NCI-H2081 treated with DMSO at 0.1 percent for 48 hours (cell line): ENCODE measurements at places on chromosomes 13 and 19.

- DNase-seq: no peak
Observed at GRCh38 chr13:106103779-106104178, 431.7 kb downstream of the EFNB2 start.

- DNase-seq: no peak
Observed at GRCh38 chr13:44756276-44756810, 180.2 kb upstream of the TSC22D1 start.

GRCh38 chr19:47614021-47614295 is 5.0 kb downstream of the BICRA start:
- DNase-seq: no peak

DNA sequence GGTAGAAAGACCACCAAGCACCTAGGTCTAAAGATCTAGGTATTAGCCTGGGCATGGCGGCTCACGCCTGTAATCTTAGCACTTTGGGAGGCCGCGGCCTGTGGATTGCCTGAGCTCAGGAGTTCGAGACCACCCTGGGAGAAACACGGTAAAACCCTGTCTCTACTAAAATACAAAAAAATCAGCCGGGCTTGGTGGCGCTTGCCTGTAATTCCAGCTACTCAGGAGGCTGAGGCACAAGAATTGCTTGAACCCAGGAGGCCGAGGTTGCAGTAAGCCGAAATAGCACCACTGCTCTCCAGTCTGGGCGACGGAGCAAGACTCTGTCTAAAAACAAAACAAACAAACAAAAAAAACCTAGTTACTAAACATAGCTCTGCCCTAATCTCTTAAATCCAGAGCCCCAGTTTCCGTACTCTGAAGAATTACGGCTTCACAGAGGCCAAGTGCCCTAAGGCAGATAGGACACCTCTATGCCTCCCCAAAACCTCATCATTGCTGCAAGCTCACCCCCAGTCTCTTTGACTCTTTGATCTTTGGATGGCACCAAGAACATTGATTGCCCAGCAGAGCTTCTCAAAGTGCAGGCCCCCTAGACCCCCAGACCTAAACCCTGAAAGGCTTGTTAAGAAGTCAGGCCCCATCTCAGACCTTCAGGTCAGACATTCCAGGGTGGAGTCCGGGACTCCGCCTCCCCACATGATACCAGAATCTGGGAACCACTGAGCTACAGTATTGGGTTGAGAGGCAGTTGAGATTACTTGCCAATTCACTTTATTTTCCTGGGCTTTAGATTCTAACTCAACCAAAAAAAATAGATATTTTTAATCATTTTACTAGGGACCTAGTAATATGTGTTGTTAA is 2.8 kb downstream of the COL4A2 start:
- DNase-seq: no peak

DNA sequence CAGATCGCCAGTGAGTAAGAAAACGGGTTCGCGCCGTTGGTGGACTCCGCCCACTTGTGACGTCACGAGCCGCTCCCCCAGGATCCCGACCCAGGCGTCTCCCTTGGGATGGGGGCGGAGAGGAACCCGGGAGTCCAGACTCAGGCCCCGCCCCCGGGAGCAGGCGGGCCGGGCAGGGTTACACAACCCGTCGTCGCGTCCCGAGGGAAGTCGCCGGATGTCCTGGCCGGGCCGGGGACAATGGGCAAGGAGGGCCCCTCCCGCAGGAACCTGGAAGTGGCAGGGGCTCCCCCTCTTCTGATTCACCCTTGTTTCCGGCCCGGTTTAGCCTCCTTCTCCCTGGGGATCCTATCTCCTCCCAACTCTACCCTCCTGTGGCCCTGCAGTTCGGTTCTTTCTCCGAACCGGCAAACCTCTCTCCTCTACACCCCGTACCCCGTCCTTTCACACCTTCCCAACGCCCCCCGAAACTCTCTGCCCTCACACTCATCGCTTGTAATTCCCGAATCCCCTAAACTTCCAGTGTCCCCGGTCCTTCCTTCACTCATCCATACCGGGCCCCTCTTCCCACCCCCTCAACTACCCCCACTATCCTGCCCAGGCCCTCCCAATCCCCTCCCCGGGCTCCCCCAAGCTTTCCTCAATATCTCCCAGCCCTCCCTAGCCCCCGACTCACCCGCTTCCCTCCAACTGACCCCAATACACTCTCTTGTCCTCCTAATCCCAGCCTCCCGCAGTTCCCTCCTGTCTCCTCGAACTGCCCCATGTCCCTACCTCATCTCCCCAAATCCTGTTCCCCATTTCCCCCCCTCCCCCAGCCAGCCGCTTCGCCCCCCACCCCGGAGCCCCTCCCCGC is 20.0 kb upstream of the ERCC1 start:
- no peak for DNase-seq

DNA sequence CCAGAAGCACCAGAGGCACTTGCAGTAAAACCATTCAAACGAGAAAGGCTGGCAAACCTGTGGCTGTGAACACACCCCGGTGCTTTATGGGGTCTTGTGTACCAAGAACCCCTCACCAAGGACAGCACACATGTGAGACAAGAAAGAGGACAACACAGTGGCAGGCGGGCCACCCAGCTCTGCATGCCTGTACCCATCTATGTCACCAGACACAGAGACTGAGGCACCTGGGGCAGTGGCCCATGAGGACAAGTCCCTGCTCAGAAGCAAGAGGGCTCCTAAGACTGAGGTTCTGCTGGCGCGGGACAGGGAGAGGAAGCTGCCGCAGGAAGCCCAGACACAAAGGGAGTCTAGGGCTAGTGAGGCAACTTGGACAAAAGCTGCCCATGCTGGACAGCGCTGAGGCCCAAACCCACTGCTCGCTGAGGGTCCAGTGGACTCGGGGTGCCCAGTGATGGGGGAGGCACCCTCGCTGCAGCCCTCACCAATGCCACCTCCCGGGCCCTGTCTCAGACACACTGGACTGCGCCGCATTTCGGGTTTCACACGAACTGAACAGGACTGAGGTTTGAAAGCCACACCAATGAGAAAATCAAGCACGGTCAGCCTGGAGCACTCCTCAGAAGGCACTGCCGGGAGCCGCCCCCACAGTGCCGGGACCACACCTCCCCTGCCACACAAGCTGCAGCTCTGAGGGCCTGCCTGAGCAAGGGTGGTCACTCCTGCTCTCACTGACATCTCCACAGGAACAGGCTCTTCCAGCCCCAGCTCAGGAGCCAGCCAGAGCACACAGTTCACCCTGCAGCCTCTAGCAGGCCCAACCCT is 232.7 kb downstream of the TUBA3C start:
- no peak for DNase-seq

GRCh38 chr13:53281677-53282076 is 253.1 kb downstream of the OLFM4 start:
- DNase-seq: no peak

DNA sequence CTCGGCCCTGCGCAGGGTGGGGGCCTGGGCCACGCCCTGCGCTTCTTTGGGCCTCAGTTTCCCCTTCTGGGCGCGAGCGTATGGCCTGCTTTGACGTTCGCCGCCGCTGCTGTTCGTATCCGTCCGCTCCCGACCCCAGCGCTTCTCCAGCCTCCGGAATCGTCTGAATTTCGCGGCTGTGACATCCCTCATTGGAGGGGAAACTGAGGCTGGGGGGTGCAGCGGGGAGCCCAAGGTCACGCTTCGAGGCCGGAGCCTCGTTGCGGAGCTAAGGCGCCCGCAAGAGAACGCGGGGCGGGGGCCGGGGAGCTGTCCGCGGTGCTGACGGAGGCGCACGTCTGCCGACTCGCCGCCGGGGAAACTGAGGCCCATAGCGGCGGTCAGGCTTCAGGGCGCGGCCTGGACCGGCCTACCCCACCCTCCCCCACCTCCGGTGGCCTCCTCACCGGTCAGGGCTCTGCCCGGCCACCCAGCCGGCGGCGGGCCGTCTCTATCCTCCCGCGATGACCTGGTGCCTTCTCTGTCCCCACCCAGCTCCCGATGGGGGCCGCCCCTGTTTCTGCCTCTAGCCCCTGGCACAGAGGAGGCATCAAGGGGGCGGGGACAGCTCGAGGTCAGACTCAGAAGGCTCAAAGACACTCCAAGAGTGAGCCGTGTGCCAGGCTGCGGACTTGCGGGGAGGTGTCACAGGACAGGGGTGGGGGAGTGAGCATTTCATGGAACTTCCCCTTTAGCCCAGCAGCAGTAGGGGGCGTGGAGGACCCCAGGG is 3.0 kb upstream of the APC2 start:
- no peak for DNase-seq

- DNase-seq: no peak
Observed at GRCh38 chr19:6599866-6600454, 9.0 kb upstream of the CD70 start.

DNA sequence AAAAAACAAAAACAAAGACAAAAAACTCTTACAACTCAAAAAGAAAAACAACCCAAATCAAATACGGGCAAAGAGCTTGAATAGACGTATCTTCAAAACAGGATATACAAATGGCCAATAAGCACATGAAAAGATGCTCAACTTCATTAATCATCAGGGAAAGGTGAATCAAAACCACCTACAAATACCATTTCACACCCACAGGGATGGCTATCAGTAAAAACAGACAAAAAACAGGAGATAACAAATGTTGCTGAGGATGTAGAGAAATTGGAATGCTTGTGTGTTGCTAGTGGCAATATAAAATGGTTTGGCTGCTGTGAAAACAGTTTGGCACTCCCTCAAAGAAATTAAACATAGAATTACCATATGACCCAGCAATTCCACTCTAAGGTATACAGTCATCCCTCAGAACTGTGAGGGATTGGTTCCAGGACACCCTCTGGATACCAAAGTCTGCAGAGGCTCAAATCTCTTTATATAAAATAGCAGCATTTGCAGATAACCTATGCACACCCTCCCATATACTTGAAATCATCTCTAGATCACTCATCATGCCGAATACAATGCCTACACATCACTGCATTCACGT is 29.7 kb downstream of the MLLT1 start:
- no peak for DNase-seq

DNA sequence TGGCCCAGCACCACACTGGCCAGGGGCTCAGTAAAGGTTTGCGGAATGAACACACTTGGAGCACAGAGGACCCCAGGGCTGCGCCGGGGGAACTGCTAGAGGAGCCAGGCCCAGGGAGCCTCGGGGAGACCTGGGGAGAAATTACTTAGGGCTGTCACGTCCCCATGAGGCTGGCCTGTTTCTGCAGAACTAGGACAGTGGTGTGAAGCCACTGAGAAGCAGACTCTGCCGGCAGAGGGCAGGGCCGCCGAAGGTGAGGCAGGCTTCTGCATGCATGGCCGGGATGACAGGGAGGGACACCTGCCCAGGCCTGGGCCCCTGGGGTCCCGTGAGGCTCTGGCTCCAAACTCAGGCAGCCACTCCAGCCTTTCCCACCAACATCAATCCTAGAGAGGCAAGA is 26.4 kb downstream of the ELAVL1 start:
- DNase-seq: no peak

- no peak for DNase-seq
Observed at GRCh38 chr19:16359964-16360363, 35.3 kb downstream of the KLF2 start.

DNA sequence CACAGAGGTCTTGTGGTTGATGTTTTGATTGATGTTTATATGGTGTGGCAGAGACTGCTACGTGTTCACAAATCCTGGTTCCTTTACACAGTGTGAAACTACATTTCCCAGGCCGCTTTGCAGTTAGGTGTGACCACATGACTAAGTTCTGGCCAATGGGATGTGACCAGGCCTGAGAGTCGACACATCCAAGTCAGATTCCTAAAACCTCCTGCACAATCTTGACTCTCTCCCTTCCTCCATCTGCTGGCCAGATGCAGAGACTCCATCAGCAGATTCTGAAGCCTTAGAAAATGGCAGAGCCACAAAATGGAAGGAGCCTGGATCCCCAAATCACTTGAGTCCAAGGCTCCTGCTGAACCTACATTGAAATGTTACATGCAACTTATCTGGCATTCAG is 12.6 kb downstream of the CD37 start:
- DNase-seq: no peak

- DNase-seq: no peak
Observed at GRCh38 chr19:10279737-10280442, 6.9 kb upstream of the ICAM4 start.

DNA sequence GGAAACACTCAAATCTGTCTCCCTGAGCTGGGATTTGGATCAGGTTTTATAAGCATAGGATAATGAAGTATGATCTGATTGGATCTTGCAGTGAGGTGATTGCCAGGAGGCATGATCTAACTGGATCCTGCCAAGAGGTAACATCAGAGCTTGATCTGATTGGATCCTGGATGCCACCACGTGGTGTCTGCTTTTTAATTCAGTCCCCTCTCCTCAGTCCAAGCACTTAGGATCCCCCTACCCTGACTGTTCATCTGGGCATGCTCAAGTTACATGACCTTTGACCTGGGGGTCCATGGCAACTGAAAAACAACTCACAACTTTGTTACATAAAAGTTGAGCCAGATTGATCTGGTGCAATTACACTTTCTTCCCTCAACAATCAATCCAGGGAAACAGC is 47.5 kb upstream of the LSM14A start:
- no peak for DNase-seq

DNA sequence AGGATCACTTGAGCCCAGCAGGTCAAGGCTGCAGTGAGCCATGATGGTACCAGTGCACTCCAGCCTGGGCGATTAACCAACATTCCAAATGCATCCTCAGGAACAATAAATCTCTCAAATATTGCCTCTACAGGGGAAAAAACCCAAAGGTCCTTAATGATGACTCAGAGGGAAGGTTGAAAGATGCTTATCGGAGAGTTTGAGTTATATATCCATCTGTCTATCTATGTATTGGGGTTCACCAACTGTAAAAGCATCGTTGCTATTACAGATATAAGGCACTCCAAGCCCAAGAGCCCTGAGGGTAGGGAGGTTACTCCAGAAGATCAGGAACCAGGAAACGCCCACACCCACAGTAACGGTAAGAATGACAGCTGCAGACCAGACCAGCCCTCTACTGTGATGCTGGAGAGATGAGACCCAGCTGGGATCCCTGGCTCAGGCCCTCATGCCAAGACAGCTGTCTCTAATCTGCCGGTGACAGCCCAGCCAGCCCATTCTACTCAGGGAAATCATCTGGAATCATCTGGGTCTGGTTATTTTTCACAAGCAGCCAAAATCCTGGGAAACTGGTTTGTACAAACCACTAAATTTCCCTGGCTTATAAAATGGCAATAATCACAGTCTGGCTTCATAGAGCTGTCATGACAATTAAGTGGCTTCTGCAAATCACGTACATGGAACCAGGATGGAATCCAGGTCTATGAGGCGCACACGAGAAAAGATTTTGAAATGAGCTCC is 23.8 kb downstream of the TEX101 start:
- DNase-seq: no peak

GRCh38 chr19:28898249-28898648 is 314.7 kb downstream of the UQCRFS1 start:
- DNase-seq: no peak

GRCh38 chr19:30312582-30313352 is 59.4 kb upstream of the ZNF536 start:
- DNase-seq: no peak

GRCh38 chr13:99974939-99975561 is 3.5 kb upstream of the ZIC5 start:
- DNase-seq: no peak

- DNase-seq: no peak
Observed at GRCh38 chr13:72284791-72285190, 417.8 kb upstream of the DACH1 start.

DNA sequence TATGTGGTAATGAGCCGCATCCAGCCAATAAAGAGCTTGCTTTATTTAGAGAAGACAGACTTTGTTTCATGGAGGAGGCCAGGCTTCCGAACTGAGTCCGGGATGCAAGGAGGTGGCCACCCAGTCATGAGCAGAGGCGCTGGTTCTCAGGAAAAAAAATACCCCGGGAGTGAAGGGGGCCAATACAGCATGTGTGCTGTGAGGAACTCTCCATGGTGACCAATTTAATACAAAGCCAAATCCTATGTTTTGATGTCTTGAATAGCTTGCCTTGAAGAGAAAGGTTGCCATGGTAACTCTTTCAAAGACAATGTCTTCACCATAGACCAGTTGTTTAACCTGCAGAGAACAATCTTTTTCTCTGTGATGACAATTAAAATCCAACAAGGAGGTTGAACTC is 43.4 kb upstream of the PDCD5 start:
- DNase-seq: no peak
